ENCODE measurements at places on chromosomes 4 and X.

DNA sequence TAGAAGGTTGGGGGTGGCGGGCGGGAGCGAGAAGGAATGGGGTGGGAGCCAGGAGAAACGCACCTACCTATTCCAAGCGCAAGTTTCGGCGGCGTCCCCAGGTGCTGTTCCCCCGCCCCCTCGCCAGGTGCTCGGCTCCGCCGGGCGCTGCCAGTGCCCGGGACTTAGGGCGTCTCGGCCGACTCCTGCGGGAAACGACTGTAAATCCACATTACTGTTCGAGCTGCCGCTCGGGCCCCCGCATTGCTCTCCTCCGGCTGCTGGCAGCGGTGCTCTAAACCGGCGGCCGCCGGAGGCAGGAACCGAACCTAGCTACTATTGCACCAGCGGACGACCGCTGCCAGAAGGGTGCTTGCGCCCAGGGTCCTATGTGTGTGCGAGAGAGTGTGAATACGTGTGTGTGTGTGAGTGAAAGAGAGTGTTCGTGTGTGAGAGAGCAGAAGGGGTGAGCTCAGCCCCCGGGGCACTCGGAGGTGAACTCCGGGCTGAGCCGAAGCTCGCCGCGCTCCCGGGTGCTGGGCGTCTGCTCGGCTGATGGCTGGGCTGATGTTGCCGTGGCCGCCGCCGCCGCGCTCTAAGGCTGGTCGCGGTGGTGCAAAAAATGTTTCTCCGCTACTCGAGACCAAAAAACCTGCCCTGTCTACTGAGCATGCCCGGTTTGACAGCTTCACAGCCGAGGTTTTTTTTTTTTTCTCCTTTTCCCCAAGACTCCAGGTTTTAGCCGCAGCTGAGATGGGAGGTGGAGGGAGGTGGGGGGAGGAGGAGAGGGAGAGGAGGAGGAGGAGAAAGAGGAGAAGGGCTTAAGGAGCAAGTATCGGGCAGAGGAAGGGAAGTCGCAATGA lies 115.7 kb upstream of the TEX13C start:
- DNase-seq: no peak

- no peak for DNase-seq
Observed at GRCh38 chr4:148346657-148347056, 95.6 kb downstream of the NR3C2 start.

DNA sequence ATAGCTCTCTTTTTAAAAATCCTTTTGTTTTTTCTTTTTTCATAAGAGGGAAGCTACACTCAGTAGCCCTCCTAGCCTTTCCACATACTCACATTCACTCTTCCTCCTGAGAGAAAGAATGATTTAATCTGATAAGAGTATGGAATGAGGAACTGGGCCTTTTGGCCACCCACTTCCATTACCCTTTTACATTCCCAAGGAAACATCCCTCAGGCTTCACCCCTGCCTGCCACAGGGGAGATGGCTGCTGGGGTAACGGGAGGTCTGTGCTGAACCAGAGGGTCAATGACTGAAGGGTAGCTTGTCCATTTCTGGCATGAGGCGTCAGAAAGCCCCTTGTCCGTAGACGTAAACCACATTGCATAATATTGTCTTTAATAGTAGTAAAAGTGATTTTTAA lies 67.2 kb upstream of the CCSER1 start:
- DNase-seq: no peak

DNA sequence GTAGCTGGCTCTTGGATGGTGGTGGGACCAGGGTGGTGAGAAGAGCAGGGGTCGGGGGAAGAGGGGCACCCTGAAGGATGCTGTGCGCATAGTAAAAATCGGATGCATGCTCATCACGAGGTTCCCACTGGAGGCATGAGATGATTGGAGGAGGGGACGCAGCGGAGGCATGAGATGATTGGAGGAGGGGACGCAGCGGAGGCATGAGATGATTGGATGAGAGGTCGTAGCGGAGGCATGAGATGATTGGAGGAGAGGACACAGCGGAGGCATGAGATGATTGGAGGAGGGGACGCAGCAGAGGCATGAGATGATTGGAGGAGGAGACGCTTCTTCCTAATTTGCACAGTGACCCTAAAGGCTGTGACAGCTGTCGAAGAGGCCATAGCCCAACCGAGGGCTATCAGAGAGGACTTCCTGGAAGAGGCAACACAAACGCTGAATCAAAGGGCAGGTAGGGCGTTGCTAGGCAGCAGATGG lies 106.7 kb downstream of the ADRA2C start:
- no peak for DNase-seq
